ENCODE measurements at places on chromosomes 13 and 19.

DNA sequence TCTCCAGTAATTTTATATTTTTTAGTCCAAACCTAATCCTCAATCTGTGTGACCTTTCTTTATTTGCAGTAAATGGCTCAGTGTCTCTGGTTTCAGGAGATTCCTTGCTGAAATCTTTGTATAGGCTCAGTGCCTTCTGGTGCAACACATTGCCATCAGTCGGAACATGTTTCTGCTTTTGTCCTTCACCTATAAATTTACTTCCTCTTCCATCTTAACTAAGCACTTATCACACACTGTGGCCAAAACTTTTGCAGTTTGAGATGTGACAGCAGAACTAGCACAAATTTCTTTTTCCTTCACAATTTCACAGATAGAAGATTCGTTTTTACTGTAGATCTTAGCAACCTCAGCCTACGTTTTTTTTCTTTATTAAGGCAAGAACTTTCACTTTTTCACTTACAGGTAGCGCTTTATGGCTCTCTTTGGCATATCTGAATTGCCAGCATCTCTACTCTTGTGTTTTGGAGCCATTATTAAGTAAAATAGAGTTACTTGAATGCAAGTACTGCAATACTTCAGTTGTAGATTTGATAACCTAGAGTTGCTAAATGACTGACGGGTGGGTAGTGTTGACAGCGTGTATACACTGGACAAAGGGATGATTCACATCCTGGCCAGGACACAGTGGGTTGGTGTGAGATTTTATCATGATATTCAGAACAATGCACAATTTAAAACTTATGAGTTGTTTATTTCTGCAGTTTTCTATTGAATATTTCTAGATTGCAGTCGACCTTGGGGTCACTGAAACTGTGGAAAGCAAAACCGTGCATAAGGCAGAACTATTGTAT, 44.3 kb downstream of the NDFIP2 start:
- DNase-seq = no peak

DNA sequence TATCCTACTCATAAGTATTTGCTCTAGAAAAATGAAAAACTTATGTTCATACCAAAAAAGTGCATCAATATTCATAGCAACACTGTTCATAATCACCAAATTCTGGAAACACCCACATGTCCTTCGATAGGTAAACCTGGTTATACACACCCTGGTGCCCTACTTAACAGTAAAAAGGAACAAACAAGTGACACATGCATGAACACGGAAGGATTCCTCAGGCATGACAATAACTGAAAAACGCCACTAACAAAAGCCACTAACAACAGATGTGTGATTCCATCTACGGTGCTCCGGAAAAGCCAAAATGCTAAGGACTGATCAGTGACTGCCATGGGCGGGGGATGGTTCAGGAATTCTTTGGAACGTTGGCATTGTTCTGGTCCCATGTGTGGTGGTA, 65.5 kb downstream of the STK24 start:
- DNase-seq = no peak

GRCh38 chr13:24851546-24851945, 87.6 kb downstream of the RNF17 start:
- DNase-seq = no peak

DNA sequence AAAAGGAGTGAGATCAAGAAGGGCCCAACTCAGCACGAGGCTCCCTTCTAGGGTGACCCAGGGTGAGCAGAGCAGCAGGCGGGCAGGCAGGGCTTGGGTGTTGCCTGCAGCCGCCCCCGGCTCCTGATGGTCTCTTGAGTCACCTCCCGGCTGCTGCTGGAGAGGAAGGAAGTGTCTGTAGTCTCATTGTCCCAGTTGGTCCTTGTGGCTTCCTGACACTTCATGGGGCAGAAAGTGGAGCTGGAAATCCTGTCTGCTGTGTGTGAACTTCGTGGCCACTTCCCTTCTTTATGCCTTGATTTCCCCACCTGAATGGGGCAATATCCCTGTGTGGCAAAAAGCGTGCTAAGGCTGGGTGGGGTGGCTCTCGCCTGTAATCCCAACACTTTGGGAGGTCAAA, 2.5 kb downstream of the MAP1S start:
- DNase-seq = no peak

GRCh38 chr19:44635581-44636438, 7.9 kb upstream of the PVR start:
- DNase-seq = no peak

GRCh38 chr13:36526897-36527296, 94.6 kb downstream of the CCNA1 start:
- DNase-seq = no peak

GRCh38 chr13:90760639-90761038, 586.8 kb upstream of the MIR17HG start:
- no peak for DNase-seq

DNA sequence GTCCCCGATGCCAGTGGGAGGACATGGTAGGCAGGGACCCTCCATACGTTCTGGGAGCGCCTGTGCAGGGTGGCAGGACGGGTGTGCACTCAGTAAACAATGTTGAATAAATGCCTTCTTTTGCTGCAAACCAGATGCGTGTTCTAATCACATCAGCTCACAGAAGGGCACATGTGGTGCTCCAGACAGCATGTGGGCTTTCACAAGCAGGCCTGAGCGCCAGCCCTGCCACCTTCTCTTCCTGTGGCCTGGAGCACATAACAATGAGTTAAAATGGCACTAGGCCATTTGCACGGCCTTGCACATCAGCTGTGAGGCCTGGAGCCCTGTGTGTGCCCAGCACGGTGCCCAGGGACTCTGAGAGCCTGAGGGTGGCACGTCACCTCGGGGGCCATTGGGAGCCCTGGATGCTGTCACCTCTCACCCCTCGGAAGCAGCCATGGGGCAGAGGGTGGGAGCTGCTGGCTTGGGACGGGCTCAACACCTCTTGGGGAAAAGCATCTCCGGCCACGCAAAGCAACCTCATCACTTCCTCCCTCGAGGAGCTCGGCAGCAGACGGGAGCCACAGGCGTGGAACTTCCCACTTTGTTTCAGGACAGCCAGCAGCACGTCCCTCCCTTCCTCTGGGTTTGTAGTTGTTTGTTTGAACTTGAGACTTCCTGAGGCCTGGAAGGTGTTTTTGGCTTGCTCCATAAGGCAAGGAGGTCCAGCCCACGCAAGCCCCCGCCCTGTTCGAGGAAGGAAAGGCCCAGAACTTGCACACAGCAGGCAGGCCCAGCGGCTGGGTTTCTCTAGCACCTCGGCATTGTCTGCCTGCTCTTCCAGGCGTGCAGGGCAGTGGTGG, 9.8 kb downstream of the MCF2L start:
- DNase-seq = no peak

- no peak for DNase-seq
These were observed 27.2 kb downstream of the CCDC8 start for GRCh38 chr19:46386151-46386550.

- DNase-seq = no peak
These were observed 82.1 kb downstream of the STOML3 start for GRCh38 chr13:38908574-38908973.

GRCh38 chr19:40256512-40256911, 28.6 kb downstream of the AKT2 start:
- DNase-seq = no peak

DNA sequence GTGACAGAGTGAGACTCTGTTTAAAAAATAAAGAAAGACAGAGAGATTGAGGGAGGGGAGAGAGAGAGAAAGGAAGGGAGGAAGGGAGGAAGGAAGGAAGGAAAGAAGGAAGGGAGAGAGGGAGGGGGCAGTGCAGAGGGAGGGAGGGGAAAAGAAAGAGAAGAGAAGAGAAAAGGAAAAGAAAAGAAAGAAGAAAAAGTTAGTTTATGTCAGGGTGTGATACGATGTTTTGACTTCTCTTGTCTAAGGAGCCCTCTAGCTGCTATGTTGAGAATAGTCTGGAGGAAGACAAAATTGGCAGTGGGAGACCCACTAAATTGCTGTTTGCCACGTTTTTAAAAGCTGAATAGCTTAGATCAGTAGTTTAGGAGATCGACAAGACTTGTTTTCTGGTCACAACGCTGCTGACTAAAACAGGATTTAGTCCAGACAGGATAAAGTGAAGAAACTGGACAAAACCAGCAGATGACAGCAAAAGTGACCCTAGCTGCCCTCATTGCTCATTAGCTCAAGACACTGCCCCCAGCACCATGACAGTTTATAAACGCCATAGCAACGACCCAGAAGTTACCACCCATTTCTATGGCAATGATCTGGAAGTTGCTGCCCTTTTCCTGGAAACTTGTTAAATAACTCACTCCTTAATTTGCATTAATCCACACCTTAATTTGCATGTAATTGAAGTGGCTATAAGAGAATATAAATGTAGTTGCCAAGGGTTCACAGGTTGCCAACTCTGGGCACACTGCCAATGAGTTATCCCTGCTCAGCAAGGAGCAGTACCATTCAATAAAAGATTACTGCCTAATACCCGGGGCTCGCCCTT, 11.1 kb downstream of the TEX101 start:
- DNase-seq = no peak

GRCh38 chr13:46401432-46401831, 14.4 kb upstream of the RUBCNL start:
- no peak for DNase-seq

GRCh38 chr19:13329766-13330165, 176.5 kb downstream of the CACNA1A start:
- DNase-seq = no peak

GRCh38 chr13:77810430-77810829, 108.2 kb downstream of the EDNRB start:
- no peak for DNase-seq

DNA sequence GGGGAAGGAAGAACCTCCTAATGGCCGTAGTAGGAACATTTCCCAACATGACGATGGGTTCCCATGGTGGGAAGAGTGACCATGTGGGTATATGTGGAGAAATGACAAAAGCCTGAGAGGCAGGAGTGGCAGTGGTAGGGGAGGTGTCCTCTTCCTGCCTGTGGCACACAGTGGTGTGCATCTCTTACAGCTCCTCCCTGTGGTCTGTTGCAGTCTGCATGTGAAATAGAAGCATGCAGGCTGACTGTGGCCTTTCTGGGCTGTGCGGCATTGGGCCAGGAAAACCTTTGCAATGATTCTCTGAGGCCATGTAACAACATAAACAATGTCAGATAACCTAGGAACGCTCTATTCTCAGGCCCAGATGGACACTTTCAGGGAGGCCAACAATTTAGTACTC, 84.0 kb downstream of the LACC1 start:
- DNase-seq = no peak

DNA sequence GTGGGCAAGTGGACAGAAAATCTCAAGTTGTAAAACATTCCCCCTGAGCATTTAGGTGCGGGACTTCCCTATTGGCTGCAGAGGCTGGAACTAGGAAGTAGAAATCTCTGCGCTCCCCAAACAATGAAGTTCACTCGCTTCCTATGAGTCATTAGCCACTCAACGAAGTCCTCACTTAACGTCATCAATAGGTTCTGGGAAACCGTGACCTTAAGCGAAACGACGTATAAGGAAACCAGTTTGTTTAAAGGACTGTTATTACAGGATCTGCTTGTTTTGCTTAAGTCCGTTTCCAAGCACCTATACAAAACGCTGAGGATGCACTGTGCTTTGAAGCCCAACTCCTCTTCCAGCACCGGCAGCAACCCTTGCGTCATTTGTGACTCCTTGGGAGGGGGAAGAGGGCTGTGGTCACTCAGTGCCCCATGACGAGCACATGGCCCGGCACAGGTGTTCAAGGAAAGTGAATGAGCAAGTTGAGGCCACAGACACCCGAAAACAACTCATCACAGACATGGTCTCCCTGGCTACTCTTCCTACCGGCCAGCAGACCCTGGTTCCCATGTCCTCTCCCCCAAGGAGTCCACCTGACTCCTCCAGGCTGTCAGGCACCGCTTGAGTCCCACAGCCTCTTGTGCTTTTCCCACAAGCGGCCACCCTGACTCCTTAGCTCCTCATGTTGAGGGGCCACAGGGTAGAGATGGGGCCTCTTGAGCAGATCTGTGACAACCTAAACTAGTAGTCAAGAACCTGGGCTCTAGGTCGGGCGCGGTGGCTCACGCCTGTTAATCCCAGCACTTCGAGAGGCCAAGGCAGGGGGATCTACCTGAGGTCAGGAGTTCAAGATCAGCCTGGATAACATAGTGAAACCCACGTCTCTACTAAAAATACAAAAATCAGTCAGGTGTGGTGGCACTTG, 4.8 kb downstream of the RPS16 start:
- DNase-seq = no peak

GRCh38 chr19:9295411-9295849, 14.2 kb downstream of the ZNF699 start:
- DNase-seq = no peak

DNA sequence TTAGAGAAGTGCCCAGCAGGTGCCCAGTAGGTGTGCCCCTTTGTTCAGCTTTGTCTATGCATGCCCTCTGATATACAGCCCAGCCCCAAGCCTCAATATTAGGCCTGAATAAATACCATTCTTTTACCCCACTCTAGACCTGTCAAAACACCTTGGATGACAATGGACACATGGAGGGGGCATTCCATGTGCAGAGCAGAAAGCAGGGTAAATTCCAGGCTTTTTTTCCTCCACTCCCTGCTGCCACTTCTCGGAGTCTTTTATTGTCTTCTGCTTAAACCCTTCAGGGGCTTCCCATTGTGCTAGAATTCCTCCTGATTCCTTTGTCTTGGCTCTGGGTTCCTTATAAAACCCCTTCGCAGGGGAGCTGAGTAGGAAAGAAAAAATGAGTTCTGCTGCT, 5.8 kb upstream of the FRY start:
- DNase-seq = no peak

GRCh38 chr19:2767688-2768087, 15.4 kb downstream of the SGTA start:
- no peak for DNase-seq

GRCh38 chr13:85582890-85583289, 216.3 kb downstream of the SLITRK6 start:
- DNase-seq = no peak

DNA sequence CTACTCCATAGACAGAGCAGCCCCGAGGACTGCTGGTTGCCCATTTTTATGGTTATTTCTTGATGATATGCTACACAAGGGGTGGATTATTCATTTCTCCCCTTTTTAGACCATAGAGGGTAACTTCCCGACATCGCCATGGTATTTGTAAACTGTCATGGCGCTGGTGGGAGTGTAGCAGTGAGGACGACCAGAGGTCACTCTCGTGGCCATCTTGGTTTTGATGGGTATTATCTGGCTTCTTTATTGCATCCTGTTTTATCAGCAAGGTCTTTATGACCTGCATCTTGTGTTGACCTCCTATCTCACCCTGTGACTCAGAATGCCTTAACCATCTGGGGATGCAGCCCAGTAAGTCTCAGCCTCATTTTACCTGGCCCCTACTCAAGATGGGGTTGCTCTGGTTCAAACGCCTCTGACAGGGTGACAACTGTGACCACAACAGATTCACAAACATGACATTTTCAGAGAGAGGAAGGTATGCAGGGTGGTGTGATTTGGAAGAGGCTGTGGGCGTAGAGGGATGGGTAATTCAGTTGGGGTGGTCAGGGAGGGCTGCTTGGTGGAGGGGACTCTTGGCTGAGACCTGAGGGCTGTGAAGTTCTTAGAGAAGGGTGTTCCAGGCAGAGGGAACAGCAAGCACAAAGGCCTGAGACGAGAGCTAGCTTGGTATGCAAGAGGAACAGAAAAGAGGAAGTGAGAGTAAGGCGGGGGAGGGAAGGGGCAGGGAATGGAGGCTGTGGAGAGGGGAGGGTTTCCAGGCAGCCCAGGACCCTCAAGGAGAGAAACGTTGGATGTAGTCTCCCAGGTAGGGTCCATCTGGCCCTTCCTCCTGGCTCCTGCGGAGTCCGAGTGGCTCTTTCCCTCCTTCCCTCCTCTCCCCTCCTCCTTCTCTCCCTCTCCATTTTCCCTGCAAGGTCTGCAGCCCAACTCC, 23.5 kb downstream of the FAM187B start:
- DNase-seq = no peak

GRCh38 chr19:2166741-2167738, 3.3 kb downstream of the DOT1L start:
- DNase-seq = no peak

Data from stimulated activated CD8-positive, alpha-beta memory T cell treated with anti-CD3 and anti-CD28 coated beads, Interleukin-4, amount 100 ng/mL, for 1 hour (primary cell).